Upper lobe of left lung (tissue), 6 donors: ENCODE measurements at places on chromosomes 5 and 9. TPM values are rescaled to one million over a fixed set of nuclear protein-coding genes. Genes with fewer than 3 reads are reported as not detected.

Gene IRF1
- 42.1 TPM for total RNA-seq

Gene CLPTM1L
- 309 TPM for total RNA-seq

Gene MARVELD2
- total RNA-seq, result 25.2 TPM

GRCh38 chr5:138282920-138283742, 8.7 kb upstream of the GFRA3 start:
- peak; percentile 67 for DNase-seq

DNA sequence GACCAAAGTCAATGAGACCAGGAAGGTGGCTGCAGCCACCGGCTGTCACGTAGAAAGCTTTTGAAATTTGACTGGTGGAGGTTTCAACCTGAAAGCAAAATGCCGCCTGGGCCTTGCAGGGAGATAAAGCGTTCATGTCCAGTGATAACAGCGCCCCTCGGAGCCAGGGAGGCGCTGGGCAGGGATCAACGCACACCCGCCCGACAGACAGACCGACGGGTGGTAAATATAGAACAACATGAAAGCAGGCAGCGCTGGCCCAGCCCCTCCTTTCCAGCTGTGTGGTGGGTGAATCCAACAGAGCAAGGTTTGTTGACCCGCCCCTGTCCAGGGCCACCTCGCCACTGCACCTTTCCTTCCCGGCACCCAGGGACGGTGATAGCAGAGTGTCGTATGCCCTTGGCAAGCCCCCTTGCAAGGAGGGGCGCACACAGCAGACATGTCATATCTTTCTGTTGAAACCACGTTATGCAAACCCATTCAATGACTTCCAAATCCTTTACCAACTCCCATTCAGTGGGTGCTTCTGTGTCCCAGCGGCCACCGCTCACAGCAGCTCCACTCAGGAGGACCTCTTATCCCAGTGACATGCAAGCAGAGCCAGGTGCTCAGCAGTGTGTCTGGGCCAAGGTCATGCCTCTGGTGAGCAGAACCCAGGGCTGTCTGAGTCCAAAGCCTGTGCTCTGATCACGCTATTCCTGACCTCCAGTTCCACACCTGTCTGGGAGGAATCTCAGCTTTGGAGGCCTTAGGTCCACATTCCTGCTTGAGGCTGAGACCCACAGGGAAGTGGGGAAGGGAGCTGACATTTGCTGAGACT, 38.7 kb downstream of the NKX2-5 start:
- DNase-seq, result no peak

DNA sequence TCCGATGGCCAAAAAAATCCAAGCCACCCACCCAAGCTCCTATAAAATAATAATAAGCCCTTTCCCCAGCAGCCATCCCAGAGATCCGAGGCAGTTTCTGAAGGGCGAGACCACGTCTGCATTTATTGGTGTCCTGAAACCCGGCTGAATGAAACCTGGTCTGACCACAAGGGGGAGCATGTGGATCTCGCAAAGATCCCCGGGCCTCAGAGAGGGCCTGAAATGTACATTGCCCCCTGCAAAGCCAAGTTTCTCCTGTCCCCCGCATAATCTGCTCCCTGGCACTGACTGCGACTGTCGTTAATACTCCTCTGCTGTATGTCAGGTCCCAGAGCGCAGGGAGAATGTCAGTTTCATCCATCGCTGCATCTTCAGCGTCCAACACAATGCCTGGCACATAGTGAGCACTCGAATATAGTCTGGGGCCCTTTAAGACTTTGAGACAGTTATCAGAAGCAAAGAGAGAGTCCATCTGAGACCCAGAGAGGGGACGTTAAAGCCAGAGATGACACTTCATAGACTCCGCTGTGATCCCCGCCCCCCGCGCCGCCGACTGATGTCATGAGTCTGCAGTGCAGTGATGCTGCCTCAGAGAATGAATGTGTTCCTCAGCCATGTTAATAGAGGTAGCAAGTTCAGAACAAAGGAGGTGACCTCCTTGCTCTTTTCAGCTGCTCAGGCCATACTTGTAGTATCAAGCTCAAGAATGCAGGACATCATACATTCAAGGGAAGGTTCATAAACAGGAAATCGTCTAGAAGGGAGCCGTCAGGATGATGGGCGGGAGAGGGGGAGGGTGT, 74.5 kb upstream of the BARHL1 start:
- DNase-seq, result peak; percentile 44

GRCh38 chr5:83662558-83662957, 58.1 kb downstream of the HAPLN1 start:
- DNase-seq, result no peak
